ENCODE measurements at places on chromosomes 13 and 19.

DNA sequence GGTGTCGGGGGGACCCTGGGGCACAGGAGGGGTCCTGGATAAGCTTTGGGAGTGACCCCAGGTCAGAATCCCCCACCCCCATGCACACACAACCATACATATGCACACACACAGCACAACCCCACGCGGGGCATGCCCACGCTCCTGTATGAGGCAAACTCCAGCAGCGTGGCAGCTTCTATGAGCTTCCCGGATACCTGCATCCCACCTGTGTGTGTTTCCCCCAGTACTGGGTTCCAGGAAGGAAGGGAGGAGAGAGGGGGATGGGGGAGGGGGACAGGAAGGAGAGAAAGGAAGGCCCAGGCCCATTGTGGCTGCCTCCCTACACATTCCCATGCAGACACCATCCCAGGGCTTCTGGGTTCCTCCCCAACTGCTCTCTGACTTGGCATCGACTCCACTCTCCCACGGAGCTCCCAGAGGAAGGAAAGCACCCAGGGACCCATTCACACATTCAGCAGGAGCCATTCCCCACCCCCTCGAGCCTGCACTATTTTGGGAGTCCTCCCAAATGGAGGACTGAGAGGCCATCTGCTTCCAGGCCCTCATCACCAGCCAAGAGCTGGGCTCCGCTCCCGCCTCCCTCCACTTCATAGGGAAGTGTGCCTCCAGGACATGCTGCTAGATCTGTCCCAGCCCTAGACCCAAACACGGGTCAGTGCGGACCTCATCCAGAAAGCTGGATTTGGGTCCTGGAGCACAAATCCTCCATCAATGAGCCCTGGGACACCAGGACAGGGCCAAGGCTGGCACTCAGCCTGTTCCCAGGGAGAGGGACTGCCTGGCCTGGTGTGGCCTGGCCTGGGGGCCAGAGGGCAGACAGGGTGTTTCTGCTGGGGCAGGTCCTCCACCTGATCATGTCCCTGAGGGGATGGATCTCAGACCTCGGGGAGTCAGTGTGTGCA, 13.2 kb downstream of the PRR36 start:
- DNase-seq: no peak

DNA sequence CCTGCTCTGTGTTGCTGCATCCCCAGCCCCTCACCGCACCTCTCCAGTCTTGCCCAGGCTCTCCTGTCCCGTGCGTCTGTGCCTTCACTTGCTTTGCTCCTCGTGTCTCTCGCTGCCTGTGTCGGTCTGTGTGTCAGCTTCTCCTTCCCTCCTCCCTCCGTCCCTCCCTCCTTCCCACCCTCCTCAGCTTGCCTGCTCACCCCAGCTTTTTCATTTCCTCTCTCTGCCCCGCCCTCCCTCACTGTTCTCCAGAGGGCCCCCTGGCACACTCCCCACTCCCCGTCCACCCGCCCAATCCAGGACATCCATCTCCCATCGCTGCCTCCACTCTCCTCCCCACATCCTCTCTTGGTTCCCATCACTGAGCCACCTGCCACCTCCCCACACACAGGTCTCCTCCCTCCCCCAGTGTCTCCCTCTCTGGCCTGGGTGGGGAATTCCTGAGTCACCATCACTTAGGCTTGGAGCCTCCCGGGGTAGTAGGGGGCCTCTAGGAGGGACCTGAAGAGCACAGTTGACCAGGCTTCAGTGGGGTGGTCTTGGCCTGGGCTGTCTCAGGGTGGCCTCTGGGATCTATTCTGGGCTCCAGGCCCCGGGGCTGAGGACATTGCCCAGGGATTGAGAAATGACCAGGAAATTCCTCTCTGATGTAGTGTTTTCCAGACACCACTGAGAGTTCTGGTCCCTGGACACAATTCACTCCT, at the start of gene PTGIR:
Gene PTGIR, minus strand, starts transcription at position 132 of the 704 bp plus-strand sequence. CDS start 864 bp downstream, outside the sequence.
- no peak for DNase-seq

- no peak for DNase-seq
Measured at GRCh38 chr19:50341091-50341564, 12.0 kb upstream of the KCNC3 start.

DNA sequence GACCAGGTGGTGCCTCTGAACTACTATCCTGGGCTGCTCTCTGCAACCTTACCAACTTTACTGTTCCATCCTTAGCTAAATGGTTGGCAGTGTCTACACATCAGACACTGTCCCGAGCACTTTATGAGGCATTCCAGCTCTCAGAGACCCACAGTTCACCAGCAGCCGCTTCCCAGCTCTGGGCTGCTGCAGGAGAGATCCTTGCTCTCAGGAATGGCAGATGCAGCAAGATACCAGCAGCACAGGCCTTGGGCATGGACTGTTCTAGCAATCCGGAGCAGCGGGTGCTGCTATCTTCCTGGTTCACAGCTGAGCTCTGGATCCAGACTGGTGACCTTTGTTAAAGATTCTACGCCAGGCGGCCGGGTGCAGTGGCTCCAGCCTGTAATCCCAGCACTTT, 3.3 kb upstream of the LPAR2 start:
- no peak for DNase-seq

DNA sequence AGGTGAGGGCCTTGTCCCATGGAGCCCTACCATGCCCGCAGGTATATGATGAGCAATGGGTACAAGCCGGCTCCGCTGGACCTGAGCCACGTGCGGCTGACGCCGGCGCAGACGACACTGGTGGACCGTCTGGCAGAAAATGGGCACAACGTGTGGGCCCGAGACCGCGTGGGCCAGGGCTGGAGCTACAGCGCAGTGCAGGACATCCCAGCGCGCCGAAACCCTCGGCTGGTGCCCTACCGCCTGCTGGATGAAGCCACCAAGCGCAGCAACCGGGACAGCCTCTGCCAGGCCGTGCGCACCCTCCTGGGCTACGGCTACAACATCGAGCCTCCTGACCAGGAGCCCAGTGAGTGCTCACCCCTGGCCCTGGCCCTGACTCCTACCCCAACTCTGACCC, 32.6 kb downstream of the RYR1 start:
- DNase-seq: no peak

DNA sequence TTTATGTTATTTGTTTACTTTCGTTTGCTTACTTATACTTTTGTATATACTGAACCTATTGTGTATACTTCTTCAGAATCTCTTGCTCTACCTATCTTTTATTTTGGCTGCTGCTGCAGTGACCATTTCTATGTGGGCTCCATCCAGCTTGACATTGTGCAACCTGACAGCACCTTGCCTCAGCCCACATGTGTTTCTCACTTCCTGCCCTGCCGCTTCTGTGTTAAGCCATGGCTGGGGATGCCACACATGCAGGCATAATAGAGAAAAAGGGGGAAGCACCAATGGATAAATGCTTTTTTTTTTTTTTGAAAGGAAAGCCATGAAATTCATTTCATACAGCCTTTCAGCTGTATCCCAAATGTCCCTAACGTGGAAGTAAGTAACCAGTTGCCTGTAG, 147.6 kb downstream of the RBM26 start:
- no peak for DNase-seq

DNA sequence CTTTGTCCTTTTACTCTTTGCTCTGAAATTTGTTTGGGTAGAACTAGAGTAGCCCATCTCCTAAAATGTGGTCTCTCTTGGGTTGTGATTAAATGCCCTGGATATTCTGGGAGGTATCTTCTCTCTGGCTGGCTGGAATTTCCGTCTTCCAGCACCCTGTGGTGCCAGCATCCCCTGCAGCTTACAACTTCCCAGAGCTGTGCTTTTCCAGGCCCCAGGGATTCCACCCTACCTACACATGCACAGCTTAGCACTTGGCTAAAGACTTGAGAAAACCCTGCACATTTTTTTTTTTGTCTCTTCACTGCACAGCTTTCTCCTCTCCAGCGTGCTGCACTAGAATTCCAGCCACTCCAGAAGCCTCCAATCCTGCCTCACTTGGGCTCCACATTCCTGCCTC, 334.7 kb downstream of the IRS2 start:
- no peak for DNase-seq

- DNase-seq: no peak
Measured at GRCh38 chr19:35141837-35142605, 1.0 kb upstream of the FXYD7 start.

GRCh38 chr13:69556540-69557196, 551.0 kb upstream of the ATXN8OS start:
- DNase-seq: no peak

DNA sequence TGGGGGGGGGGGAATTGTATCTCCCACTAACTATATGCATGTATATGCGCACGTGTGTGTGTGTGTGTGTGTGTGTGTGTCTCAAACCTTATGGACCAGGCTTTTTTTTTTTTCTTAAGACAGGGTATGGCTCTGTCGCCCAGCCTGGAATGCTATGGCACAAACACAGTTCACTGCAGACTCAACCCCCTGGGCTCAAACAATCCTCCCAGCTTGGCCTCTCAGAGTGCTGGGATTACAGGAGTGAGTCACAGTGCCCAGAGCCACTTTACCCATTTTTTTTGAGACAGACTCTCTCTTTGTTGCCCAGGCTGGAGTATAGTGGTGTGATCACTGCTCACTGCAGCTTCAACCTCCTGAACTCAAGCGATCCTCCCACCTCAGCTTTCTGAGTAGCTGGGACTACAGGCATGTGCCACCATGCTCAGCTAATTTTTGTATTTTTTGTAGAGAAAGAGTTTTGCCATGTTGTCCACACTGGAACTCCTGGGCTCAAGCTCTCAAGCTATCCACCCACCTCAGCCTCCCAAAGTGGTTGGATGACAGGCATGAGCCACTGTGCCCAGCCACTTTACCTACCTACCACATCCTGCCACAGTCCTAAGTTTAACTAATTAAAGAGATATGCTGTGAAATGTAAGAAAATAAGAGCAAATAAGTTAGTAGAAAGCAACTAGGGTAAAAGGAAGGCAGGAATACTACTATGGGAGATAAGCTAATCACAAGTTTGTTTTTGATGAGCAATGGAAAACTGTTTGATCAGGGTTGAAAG, 2.4 kb downstream of the ZMYM5 start:
- no peak for DNase-seq

GRCh38 chr13:51276636-51277035, 54.4 kb downstream of the FAM124A start:
- DNase-seq: no peak

- no peak for DNase-seq
Measured at GRCh38 chr13:42892760-42893159, 99.3 kb downstream of the EPSTI1 start.

DNA sequence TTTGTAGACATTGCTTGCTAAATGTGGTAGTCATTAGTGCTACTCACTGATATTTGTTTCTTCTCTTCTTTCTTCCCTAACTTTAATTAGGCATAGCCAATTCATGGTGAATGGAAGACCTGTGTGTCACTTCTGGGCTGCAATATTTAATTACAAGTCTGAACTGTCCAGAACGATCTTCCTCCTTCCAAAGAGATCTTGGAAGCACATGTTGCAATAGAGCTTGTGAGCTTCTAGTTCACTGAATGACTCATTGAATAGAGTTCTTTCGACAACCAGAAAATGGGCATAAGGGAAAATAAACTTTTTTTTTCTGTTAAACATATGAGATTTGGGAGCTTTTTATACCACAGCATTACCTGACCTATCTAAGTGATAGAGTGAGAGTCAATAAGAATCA, 1264.6 kb downstream of the PCDH9 start:
- DNase-seq: no peak
